ENCODE measurements at places on chromosomes 7 and 10.

DNA sequence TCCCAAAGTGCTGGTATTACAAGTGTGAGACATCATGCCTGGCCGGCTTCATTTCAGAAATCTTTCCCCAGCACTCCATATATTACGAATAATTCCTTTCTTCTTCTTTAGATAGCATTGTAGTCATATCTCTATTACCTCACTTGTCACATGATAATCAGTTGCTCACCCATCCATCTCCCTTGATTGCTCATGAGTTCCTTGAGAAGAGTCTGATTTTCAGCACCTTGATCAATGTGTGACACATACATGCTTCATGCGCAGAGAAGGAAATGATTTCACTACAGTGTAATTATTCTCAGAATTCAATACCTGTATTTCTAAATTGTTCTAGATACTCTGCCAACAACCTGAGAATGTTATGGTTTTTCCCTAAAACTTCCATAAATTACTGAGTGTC is 26.7 kb upstream of the GGCT start:
- DNase-seq, result no peak

DNA sequence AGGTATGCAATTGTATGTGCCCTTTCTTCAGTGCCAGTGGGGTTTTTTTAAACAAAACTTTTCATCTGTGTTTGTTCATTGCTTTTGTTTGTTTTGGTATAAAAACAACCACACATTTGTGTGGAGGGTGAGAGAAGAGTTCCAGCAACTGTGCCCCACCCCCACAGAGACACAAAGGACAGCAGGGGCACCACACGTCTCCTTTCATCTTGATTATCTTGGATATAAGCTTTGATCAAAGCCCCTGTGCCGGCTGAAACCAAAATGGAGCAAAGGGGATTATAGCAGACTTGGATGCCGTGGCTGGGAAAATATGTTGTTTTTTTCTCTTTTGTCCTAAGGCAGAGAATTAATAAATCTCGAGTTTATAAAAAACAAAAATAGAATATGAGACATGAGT is 111.8 kb upstream of the RSU1 start:
- no peak for DNase-seq

DNA sequence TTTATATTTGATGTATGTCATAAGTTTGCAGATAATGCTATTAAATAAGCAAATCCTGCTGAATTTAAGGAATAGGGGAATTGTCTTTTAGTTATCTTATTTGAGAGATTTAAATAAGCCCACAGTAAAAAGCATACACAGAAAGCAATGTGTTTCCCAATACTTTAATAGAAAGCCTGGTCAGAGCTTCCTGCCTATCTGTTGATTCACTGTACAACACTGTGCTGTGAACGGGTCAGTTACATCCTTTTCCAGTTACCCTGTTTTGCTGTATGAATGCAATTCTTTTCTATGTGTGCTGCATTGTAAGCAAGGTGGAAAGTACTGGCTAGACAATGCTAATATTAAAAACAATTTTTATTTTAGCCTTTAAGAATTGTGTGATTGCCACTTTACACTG is 81.2 kb downstream of the ANKRD7 start:
- no peak for DNase-seq

DNA sequence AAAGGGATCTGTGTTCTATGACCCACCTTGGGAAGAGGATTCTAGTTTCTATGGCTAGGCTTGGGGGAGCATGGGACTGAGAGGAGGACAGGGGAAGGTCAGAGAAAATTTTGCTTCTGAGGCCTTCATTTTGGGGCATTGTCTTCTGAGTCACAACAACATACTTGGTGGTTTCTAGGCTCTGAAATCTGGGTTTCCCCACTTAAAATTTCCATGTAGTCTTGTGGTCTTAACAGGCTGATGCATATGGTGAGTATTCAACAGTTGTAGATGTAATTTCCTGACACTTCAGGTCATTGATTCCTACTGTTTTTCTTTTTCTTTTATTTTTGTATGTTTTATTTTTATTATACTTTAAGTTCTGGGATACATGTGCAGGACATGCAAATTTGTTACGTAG is 88.5 kb downstream of the ANKRD7 start:
- no peak for DNase-seq

GRCh38 chr7:122468945-122469344 is 164.4 kb upstream of the FEZF1 start:
- no peak for DNase-seq

DNA sequence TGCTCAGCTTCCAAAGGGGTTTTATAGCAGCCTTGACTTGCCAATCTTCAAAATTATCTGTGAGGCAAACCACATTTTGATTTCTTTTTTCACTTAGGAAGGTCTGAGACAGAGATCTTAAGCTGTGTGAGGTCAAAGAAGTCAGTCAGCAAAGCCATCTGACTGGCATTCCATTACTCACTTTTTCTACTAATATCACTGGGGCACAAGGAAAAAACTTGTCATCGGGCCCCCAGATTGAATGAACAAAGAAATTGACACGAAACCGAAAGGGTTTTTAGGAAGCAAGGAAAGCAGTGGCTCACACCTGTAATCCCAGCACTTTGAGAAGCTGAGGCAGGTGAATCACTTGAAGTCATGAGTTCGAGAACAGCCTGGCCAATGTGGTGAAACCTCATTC is 78.5 kb upstream of the FRMD4A start:
- DNase-seq, result no peak

GRCh38 chr7:6530626-6531491 is 20.4 kb downstream of the GRID2IP start:
- DNase-seq, result no peak

DNA sequence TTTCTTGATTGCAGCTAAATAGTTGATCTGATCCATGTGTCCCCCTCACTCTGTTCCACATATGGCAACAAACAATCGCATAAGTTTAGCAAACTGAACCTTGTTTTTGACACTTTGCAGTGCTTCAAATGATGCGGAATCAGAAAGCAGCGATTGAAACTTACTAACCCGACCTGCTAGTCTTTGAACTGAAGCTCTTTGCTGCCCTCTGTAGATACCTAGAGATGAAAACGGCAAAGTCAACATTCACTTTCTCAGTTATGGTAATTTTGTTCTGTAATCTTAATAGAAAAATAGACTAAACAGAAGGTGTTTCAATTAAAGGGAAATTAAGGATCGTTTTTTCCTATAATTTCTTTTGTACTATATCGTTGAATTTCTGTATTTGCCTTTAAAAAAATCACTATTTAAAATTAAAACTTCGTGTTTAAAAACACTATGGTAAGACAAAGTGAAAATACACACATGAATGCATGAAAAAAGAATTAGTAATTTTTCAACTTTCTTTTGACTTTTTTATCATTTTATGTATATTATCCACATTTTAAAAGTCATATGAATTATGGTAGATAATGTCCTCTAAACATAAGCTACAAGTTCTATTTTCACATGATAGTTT is 276.5 kb downstream of the MAGI2 start:
- DNase-seq, result peak; percentile 17

DNA sequence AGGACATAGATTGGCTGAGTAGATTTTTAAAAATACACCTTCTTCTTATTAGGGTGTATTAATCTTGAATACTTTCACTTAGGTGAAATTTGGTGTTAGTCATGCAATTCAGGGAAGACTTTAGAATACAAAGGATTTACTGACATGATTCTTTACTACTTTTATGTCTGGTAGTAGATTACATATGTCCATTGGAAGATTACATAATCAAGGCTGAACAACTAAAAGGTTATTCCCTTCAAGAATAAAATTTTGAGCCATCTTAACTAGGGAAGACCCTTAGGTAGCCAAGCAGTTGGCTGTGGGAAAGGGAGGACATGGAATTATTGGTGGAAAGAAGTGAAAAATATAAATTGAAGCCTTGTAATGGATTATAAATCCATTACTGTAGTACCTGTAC is 165.0 kb downstream of the ITGB1 start:
- no peak for DNase-seq

DNA sequence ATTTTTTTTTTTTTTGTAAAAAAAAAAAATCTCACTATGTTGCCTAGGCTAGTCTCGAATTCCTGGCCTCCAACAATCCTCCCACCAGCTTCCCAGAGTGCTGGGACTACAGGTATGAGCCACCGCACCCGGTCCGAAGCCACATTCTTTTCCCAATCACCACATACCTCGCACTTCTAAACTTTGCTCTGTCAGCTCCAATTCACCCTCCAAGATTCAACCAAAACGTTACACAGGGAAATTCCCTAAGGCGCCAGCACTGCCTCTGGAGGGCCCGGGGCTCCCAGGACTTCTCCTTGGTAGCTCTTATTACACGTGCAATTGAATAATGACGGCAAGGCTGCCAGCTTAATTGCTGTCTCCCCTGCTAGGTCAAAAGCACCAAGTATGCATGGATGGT is 10.3 kb upstream of the DNAAF5 start:
- no peak for DNase-seq

DNA sequence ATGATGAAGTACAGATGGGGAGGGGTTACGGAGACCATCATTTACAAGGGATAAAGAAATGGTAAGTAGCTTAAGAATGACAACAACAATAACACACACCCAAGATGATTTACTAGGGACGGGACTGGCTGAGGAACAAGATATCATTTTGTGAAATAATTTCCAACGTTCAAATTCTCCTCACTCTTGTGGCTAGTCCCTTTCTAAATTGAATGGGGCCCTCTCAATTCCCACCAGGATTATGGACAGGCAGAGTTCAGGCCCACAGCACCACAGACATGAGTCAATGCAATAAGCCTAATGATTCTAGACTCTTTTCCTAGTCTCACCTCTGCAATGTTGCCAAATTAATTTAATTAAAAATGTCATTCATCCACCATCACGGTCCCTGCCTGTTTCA is 448.1 kb downstream of the KCNMA1 start:
- DNase-seq, result no peak

- peak; percentile 42 for DNase-seq
These were observed 5.1 kb downstream of the PRLHR start for GRCh38 chr10:118590334-118590733.

DNA sequence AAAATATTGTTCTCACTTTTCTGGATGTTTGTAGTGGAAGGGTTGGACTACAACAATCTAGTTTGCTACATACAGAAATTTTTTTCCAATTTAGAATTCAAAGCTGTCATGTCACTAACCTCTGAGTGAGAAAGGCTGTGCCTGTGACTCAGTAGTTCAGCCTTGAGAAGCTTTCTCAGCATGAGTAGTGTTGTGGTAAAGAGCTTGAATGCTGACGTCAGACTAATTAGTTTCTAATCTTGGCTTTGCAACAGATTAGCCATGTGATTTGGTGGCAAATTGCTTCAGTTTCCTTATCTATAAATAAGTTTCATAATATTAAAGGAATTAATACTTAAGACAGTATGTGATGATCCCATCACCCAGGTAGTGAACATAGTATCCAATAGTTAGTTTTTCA is 83.8 kb downstream of the ABCA13 start:
- peak; percentile 33 for DNase-seq

- no peak for DNase-seq
These were observed 292.8 kb downstream of the SFMBT2 start for GRCh38 chr10:7117806-7118674.

DNA sequence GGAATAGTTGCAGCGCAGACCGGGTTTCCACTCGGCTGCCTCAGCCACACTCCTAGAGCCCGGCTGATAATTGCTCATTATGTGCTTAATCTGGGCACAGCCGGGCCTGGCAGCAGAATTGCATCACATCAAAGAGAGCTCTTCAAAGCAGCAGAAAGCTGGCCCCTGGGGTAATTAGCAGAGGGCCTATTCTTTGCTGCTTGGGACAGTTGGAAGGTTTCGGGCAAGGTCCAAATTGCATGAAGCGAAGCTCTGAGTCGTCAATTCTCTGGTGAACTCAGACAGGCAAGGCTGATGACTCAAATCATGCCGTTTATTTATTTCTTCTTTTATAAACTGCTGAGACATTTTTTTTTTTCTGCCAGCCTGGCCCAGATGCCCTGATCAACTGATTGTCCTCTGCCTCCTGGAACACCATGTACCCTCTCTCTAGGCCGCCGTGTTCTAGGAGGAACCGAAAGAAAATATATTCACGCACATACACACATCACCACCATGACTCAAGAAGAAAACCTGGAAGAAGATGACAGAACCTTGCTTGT is 242.2 kb downstream of the RAB11FIP2 start:
- no peak for DNase-seq

DNA sequence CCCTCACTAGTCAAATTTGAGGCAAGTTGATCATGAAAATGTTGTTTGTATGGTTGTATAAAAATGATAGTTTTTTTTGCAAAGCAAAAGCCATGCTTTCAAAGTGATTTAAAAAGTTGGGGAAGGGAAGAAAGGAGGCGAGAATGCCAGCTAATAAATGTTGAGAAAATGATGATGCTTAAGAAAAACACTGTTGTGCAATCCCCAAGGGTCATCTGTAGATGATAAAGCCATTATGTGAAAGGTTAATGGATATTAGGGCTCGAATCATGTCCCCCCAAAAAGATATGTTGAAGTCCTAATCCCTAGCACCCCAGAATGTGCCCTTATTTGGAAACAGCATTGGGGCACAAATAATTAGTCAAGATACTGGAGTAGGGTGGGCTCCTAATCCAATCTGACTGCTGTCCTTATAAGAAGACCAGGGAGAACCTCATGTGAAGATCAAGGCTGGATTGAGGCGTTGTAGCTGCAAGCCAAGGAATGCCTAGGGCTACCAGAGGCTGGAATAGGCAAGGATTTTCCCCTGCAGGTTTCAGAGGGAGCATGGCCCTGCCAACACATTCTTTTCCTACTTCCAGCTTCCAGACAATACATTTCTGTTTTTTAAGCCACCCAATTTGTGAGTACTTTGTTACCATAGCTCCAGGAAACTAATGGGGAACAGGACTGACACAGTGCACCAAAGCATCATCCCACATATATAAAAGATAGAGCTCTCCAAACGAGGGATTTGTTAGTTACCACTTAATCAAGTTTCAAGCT is 35.4 kb upstream of the MKLN1 start:
- no peak for DNase-seq

- DNase-seq, result no peak
These were observed 29.6 kb downstream of the ABCB4 start for GRCh38 chr7:87445897-87446296.

GRCh38 chr10:116833986-116834985 is 15.0 kb upstream of the ENO4 start:
- no peak for DNase-seq

- no peak for DNase-seq
These were observed 276.9 kb downstream of the GATA3 start for GRCh38 chr10:8331387-8331786.

DNA sequence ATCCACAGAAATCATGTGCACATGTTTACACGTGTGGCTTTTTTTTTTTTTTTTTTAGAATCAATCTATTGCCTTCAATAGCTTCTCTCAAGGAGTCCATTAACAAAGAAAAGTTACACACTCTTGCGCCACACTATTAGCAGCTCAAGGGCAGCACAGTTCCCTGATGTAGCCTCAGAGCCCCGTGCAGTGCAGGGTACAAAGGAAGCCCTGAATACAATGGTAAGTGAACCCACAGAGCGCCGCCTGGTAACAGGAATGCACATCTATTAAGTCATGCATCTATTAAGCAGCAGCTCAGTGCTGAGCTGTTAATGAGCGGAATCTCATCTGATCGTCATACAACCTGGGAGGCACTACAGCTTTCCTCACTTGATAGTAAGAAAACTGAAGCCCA is 113.7 kb upstream of the PDLIM1 start:
- no peak for DNase-seq
